ENCODE measurements at places on chromosomes 5 and 9. TPM values are rescaled to one million over a fixed set of nuclear protein-coding genes. Genes with fewer than 3 reads are reported as not detected.

- DNase-seq, result no peak
Observed at GRCh38 chr5:121151534-121151933, 687.4 kb downstream of the PRR16 start.

DNA sequence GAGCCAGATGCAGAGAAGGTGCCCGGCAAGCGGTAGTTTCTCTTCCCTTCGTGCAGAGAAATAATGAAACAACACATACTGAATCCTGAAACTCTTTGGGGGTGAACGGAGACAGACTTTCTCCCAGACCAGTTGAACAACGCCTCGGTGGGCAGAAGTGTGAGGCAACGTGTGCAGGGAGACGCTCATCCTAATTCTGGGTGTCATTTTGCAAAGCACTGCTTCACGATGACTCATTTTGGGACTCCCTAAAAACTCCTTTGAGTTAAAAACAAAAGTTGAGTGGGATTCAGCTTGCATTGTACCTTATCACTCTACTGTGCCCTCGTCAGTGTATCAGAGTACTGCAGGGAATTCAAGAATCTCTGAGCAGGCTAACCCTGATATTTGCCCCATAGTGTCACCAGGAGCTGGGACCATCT lies 3.5 kb upstream of the NEK6 start:
- DNase-seq, result peak; percentile 39

Gene IFNA13
- not detected for polyA plus RNA-seq

- no peak for DNase-seq
Observed at GRCh38 chr5:1357946-1358725, 13.2 kb upstream of the CLPTM1L start.

Gene LCN9
- polyA plus RNA-seq, result not detected

Gene STKLD1
- polyA plus RNA-seq, result 0.18 TPM

DNA sequence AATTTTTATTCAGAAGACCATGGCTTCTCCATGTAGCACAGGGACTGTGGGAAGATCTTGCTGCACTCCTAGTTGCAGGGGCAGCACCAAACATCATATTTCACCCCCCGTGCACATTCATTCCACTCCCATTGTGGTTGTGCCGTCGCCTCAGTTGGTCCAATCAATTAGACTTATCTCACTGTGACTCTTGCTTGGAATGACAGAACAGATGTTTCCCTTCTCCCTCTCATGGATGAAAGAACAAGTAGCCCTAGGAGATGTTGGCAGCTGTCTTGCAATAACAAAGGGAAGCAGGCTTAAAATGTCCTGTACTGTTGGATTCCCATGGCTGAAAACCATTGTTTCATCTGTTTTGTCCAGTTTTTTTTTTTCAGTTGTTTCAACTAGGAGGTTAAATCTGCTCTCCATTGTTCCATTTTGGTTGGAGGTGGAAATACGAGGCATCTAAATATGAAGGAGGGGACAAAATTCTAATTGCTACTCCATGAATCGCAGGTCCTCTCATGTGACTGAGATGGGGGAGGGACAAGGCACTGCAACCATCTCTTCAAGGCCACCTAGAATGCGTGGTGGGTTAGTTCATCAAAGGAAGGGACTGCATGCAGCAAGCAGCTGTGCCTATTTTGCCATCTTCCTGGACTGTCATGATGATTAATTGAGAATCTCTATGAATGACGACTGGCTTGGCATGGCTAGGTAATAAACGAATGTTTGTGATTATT lies 214.4 kb downstream of the NSG2 start:
- DNase-seq, result no peak

DNA sequence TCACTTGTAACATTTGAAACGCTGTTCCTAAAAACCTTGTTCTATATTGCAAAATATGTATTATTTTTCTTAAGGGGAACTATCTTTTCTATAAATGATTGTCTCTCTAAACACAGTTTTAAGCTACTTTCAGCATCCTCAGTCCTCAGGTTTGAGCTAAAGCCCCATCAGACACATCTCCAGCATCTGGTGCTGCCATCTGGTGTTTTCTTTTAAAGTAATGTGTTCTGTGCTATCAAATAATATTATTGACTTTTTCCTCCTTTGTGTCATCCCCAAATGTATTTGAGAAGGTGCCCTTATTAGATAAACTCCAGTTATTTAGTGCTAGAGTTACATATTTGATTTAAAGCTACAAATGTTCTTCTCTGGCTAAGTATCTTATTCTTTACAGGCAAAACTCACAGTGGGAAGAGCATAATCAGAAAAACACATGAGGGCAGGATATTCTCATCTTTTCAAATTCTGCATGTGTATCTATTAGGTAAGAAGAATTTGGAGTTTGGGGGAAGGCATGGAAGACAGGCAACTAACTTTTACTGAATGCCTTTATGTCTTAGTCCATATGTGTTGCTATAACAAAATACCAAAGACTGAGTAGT lies 27.5 kb downstream of the ZNF474 start:
- DNase-seq, result no peak

GRCh38 chr9:16329671-16330113 lies 540.8 kb downstream of the BNC2 start:
- DNase-seq, result no peak

Gene C5orf46
- not detected for polyA plus RNA-seq

Gene FOXI1
- not detected for polyA plus RNA-seq

Gene NIM1K
- 0.13 TPM for polyA plus RNA-seq

Gene TNFSF8
- 4.1 TPM for polyA plus RNA-seq

DNA sequence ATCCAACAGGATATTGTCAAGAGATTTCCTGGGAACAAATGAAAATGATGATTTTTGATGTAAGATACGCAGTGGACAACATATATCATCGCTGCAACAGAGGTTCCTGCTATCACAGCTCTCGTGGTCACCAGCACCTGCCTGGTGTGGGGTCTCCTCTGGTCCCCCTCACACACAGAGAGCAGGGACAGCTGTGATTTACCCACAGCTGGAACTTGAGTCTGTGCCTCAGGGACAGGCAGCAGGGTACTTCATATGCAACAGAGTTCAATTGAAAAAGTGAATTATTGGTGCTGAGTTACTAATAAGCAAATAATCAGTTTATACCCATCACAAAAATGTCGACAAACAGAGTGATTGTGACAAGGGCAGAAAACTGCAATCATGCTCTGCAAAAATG lies 93.4 kb downstream of the LMX1B start:
- DNase-seq, result no peak

- no peak for DNase-seq
Observed at GRCh38 chr5:38060354-38060753, 198.0 kb upstream of the EGFLAM start.

Gene IL31RA
- polyA plus RNA-seq, result not detected

DNA sequence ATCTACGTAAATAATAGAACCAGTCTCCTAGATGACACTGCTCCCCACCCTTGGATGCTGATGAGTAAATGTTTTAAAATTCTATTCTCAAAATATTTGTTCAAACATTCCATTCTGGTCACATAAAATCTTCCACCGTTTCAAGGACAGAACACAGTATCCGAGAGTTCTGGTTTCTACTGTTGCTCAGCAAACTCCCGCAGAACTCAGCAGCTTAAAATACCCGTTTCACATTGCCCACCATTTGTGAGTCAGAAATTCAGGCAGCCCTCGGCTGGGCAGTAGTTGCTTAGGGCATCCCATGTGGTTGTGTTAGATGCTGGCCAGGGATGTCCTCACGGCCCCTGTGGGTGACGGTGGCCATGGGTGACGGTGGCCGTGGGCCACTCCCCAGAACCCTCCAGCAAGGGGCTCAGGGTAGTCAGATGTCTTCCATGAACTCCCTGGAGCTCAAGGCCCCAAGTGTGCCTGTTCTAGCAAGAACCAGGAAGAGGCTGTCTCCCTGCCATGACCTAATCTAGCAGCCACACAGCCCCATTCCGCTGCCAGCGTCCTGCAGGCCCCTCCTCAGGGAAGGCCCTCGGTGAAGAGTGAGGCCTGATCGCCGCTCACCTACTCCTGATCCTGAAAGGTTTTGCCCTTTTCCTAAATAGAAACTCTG lies 17.4 kb downstream of the MGAT1 start:
- DNase-seq, result no peak

Gene SAXO1
- polyA plus RNA-seq, result not detected

DNA sequence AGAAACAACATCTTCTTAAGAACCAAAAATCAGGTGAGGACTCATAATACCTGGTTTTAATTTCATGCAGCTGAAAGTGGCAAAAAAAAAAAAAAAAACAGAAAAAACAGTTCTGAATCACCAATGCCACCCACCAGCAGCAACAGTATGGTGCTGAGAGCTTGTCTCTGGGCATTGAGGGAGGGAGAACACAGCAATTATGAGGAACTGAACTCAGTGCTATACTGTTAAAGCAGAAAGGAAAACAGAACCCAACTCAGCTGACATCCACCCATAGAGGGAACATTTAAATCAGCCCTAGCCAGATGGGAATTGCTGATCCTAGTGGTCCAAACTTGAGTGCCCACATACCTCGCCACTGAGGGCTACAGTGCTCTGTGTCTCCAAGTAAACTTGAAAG lies 657.9 kb downstream of the ACTL7B start:
- DNase-seq, result no peak

Gene FAM221B
- not detected for polyA plus RNA-seq

Gene GRM6
- polyA plus RNA-seq, result not detected

GRCh38 chr5:134079748-134080581 lies 34.5 kb upstream of the TCF7 start:
- DNase-seq, result no peak

DNA sequence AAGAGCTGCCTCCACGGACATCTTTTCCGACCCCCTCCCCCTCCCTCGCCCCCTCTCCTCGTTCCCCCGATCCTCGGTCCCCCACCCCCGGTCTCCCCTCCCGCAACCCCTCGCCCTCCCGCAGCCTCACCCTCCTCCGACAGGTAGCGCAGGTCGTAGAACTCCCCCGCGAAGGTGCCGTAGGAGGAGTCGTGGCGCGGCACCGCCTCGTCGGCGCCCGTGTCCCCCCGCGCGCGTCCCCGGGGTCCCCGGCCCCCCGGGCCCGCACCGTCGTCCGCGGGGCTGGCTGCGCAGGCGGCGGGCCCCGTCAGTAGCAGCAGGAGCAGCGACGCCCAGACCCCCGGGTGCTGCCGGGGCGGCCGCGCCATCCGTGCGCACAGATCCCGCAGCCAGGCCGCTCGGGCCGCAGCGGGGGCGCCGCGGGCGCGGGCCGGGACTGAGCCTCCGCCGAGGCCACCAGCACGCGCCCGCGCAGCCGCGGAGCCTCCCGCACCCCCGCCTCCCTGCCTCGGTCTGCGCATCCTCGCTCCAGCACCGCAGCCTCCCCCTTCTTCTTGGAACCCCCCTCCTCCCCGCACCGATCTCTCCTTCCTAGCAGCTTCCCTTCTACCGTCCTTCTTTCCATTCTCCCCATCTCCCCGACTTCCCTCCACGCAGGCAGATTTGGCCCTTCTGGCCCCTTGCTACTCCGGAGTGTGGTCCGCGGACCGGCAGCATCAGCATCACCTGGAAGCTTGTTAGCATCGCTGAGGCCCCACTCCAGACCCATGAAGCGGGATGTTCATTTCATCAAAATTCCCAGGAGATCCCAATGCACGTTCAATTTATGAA lies at the start of gene FRRS1L:
Gene FRRS1L (minus strand): TSS at position 479 of the 831 bp plus-strand sequence. CDS start 111 bp downstream, at position 368.
- DNase-seq, result no peak

GRCh38 chr5:159764283-159765134 lies 151.8 kb upstream of the ADRA1B start:
- no peak for DNase-seq

DNA sequence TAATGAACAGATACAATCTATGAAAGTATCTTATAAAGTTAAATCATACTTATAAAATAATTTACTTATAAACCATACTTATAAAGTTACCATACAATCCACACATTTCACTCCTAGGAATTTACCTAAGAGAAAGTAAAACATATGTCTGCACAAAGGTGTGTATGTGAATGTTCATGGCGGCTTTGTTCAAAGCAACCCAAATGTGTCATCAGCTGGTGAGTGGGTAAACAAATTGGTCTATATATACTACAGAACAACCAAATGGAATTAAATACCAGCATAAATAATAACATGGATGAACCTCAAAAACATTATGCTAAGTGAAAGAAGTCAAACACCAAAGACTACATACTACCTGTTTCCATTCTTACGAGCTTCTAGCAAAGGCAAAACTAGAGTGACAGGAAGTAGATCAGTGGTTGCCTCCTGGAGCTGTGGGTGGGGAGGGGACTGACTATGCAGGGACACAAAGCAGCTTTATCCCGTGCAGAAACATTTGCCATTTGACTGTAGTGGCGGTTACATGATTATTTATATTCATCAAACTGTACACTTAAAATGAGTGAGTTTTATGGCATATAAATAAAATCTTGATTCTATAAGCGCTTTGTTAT lies 10.6 kb downstream of the TRAF1 start:
- peak; percentile 28 for DNase-seq

DNA sequence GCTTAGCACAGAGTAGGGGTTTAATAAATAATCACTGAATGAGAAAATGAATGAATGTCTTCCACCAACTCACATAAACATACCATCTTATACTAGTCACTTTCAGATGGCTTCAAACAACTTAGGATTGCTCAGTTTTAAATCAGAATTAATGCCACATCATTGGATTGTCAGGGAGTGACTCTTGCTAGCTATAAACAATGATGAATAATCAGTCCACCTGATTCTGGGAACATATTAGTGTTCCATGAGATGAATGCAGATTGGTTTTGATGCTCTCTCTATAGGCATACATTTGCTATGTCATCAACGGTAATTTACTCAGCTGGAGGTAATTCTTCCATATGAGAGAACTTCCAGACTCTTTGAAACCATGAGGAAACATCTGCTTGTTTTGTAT lies 97.4 kb downstream of the CDH9 start:
- no peak for DNase-seq

- DNase-seq, result no peak
Observed at GRCh38 chr9:130539420-130540223, 39.8 kb upstream of the FUBP3 start.

- no peak for DNase-seq
Observed at GRCh38 chr9:89864731-89865130, 259.9 kb downstream of the GADD45G start.

Gene TEX48
- polyA plus RNA-seq, result not detected

DNA sequence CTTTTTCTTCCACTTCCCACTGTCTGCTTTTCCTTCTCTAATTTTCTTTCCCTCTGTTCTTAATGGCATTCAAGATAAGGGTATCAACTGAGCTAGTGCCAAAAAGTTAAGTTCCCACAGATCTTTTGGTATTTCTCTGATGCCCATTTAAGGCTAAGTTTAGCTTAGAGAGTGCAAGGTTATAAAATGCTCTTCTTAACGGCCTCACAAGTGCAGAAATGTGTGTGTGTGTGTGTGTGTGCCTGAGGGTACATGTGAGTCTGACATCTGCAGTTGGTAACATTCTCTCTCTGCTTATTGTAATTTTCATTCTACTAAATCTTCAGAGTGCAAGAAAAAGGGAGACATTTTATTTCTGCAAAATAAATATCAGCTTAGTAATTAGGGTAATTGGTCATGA lies 24.2 kb downstream of the FBN2 start:
- no peak for DNase-seq

Gene IFNK
- polyA plus RNA-seq, result not detected

- DNase-seq, result no peak
Observed at GRCh38 chr5:169287529-169287928, 13.4 kb downstream of the SLIT3 start.

GRCh38 chr9:131618071-131618479 lies 72.8 kb downstream of the PRRT1B start:
- no peak for DNase-seq

DNA sequence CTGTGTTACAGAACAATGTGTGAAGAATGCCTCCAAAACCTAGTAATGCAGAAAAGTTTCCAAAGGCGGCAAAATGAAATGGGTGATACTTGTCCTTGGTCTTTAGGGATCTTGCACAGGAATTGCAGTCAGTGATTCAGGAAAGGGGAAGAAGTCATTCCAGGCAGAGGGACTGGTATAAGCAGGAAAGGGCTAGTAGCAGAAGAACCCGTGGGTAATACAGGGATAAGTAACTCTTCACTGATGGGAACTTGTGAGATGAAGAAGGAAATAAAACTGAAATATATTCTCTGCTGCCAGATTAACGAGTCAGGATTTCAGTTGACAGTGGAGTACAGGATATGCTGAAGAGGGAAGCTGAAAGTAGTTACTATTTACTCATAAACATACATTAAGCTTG lies 1.2 kb downstream of the SRFBP1 start:
- peak; percentile 13 for DNase-seq
